ENCODE measurements at places on chromosomes 13 and 19.

- no peak for DNase-seq
Measured at GRCh38 chr19:2186071-2186846, 22.5 kb downstream of the DOT1L start.

GRCh38 chr19:41421314-41421713 lies 5.9 kb downstream of the B3GNT8 start:
- DNase-seq = no peak

DNA sequence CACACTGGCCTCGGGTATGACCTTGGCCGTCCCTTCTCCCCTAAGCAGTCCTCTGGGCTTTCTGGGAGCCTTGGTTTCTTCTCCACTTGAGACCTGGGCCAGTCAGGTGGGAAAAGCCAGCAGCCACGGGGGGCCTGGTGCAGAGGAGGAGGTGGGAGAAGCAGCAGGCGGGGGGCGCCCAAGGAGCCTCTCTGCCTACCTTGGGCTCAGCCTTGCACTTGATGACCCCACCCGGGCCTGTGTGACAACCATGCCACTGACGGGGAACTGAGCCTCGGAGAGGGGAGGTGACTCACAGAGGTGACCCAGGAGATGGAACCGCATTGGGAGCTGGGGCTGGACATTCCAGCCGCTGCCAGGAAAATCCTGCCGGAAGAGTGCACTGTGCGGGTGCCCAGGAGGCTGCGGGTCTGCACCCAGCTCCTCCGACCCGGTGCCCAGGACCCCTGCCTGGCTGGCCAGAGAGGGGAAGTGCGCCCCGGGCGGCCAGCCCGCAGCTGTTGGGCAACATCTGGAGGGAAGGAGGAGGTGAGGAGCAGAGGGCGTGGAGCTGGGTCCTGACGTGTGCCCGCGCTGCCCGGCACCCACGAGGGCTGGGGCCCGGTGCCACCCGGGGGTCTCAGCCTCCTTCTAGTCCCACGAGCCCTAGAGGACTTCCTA lies 23.4 kb upstream of the SLC7A10 start:
- no peak for DNase-seq

- DNase-seq = no peak
Measured at GRCh38 chr19:1921326-1921725, 16.1 kb downstream of the ADAT3 start.

DNA sequence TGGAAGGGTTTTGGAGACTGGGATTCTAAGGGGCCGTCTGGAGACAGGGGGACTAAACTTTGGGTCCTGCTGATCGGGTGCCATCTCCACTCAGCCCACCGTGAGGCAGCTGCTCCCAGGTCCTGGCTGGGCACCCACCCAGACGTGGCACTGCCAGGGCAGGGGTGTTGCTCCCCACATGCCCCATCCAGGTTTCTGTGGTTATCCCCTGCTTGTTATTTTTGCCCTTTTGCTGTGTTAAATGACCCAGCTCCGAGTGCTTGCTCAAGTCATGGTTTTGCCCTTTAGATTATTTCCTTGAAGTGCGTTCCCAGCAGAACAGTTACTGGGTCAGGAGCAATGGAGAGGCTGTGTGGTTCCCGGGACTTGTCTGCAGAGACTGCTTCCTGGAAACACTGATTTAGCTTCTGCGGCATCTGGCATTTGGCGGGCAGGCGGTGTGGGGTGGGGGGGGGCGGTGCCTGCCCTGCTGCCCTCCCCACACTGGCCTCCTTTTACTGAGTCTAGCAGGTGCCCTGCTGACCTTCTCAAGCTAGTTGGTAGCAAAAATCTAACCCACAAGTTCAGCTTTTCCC lies 1.9 kb downstream of the RAB11B start:
- no peak for DNase-seq

- DNase-seq = no peak
Measured at GRCh38 chr19:13899393-13899792, 6.5 kb downstream of the BRME1 start.
